ENCODE measurements at places on chromosomes 3 and 15.

DNA sequence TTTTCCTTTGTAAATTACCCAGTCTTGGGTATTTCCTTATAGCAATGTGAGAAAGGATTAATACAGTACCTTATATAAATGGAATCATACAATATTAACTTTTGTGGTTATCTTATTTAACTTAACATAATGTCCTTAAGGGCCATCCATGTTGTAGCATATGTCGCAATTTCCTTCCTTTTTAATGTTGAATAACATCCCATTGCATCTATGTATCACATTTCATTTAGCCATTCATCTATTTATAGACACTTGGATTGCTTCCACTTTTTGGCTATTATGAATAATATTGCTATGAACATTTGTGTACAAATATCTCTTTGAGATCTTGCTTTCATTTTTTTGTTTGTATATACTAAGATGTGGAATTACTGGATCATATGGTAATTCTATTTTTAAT is 342.2 kb downstream of the PDCD6IP start:
- no peak for ATAC-seq

GRCh38 chr3:73604451-73604850 is 20.3 kb downstream of the PDZRN3 start:
- no peak for ATAC-seq

DNA sequence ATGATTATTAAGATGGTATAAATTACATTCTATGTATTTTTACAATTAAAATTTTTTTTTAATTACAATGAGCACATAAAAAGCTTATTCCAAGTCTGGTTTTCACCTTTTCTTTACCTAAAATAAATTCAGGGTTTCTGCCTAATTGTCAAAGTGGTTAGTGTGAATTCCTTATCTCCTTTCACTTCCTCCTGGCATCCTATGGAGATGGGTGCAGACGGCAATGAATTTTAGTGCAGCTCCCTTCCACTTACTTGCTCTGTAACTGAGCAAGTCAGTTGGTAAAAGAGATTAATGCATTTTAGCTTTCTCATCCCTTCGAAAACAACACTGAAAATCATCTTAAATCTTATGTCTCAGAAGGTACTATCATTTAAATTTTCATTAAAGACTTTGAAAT is 13.1 kb downstream of the HDGFL3 start:
- ATAC-seq = no peak

GRCh38 chr3:72095521-72095920 is 310.6 kb upstream of the PROK2 start:
- ATAC-seq = no peak

- no peak for ATAC-seq
Observed at GRCh38 chr3:126147932-126148683, 32.3 kb downstream of the ALDH1L1 start.

- ATAC-seq = no peak
Observed at GRCh38 chr3:152120601-152121269, 148.0 kb upstream of the MBNL1 start.

GRCh38 chr3:86948822-86949221 is 42.1 kb downstream of the VGLL3 start:
- ATAC-seq = no peak

GRCh38 chr3:158103887-158104327 is 2.3 kb downstream of the SHOX2 start:
- no peak for ATAC-seq

DNA sequence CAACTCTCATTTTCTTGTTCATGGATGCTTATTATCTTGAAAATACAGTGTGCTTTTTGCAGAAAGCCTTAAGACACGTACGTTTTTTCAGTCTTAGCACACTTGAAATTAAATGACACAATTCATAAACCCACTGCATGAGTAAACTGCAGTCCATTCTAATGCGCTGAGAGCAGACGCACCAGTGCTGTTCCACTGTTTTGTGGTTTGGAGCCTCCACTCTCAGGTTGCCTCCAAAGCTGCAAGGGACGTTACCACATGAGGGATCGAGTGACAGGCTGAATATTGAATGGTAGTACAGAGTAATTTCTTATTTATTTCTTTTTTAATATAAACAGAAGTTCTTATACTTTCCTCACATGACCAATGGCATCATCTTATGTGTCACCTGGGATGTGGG is 12.3 kb downstream of the IQCH start:
- no peak for ATAC-seq

- no peak for ATAC-seq
Observed at GRCh38 chr3:148800414-148800813, 27.2 kb upstream of the CPB1 start.

GRCh38 chr3:188693435-188693834 is 478.3 kb upstream of the TPRG1 start:
- ATAC-seq = no peak

- no peak for ATAC-seq
Observed at GRCh38 chr3:78972617-78973301, 795.0 kb downstream of the ROBO1 start.

- ATAC-seq = no peak
Observed at GRCh38 chr15:66757521-66757920, 55.5 kb downstream of the SMAD6 start.

GRCh38 chr15:29857221-29857789 is 35.0 kb upstream of the TJP1 start:
- ATAC-seq = no peak

DNA sequence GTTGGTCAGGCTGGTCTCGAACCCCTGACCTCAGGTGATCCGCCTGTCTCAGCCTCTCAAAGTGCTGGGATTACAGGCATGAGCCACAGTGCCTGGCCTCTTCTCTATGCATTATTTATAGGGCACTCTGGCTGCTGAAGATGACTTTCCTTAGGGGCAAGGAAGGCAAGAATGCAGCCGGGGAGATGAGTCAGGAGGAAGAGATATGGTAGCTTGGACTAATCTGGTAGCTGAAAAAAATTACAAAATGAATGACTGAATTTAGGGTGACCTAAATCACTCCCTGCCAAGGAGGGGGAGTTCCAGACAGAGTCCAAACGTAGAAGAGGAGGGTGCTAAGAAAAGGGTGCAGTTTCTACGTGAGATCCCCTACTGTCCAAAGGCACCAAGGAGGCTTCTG is 14.2 kb downstream of the RHCG start:
- ATAC-seq = no peak

DNA sequence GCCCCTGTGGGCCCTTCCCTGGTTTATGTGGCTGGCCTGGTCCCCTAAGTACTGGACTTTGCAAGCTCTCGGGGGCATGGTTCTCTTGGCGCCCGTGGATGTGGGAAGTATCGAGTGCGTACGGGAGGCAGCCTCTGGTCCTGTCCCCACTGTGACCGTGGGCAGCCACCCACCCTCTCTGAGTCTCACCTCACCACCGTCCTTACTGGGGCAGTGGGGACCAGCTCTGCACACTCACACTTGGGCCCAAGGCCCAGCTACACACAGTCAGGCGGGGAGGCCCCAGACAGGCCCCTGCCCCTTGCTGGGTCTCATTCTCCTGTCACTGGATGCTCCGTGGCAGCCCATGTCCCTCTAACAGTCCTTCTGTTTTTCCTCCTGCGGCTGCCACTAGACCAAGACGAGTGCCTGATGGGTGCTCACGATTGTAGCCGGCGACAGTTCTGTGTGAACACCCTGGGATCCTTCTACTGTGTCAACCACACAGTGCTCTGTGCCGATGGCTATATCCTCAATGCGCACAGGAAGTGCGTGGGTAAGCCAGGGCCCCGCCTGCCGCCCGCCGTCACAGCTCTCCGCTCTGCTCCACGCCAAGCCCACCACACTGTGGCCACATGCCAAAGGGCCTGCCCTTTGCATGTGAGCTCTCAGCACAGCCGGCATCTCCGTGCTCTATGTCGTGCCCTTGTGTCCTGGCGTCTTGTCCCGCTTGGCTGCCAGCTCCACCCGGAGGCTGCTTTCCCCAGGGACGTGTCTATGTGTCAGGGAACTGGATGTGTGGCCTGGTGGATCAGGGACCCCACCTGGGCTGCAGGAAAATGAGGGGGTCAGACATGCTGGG is 72.7 kb downstream of the FBLN2 start:
- peak; percentile 42 for ATAC-seq

DNA sequence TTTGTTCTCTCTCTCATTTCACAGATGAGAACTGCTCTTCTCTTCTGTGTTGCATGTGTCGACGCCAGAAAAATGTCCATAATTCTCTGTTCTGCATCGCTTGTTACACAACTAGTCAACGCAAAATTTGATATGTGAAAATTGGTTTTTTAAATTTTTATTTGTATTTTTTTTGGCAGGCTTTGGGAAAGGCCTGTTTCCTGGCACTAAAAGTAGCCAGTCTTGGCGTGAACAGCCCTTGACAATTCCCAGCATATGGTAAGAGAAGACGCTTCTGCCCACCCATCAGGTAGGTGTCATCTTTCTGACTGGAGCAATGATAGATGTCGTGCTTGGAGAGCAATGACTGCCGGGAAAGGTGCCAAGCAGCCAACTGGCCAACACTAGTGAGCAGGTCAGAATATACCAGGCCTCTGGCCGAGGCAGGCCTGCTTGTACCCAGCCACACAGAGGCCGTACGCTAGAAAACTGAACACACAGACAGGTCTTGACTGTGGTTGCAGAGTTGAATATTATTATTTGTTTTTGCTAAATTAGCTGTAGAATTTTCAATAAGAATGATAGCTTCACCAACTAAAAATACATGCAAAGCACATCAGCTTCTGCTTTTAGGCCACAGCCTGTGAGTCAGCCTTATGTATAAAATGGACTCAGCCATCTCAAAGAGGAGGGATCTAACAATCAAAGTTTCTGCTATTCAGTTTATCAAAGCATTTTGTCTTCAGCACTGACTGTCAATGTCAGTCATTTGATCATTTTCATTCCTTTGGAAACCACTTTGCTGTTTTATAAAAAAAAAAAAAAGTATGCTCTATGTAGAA is 837.5 kb downstream of the MCTP2 start:
- no peak for ATAC-seq

- ATAC-seq = no peak
Observed at GRCh38 chr15:75361989-75362641, 6.3 kb downstream of the MAN2C1 start.

DNA sequence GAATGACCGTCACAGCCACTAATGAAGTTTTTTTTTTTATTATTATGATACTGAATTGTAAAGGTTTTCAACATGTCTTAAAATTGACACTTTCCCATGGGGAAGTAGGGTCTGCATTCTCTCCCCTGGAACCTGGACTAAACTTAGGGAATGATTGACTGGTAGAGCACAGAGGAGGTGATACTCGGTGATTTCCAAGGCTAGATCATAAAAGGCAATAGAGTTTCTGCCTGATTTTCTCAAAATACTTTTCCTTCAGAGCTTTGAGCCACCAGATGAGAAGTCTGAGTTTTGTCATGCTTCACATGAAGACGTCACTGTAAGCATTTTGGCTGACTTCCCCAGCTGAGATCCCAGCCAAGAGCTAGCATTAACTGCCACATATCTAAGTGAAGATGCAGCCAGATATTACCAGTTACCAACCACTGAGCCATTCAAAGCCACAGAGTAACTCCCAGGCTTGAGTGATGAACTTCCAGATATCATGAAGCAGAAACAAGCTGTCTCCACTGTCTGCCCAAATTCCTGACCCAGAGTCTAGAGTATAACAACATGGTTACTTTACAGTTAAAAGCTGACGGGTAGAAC is 105.8 kb downstream of the LSAMP start:
- ATAC-seq = no peak

- ATAC-seq = no peak
Observed at GRCh38 chr15:77048135-77048876, 22.6 kb downstream of the TSPAN3 start.

- ATAC-seq = no peak
Observed at GRCh38 chr15:42199126-42199525, 9.0 kb downstream of the VPS39 start.

DNA sequence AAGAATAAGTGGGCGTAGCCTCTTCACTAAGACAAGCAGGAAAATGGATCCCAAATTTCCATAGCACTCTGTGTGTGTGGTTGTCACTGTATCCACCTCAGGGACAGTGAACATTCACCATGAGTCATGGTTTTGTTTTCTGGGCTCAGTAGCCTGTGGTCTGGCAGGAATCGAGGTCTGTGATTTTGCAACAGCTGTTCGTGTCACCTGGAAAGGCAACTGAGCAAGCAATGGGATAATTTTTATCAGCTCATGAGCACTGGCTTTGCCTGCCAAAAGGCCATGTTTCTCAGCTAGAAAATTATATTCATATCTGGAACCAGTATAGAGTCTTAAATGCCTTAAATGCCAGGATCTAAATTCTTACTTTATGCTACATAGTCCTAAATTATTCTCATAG is 60.9 kb downstream of the STRIT1 start:
- no peak for ATAC-seq

GRCh38 chr15:75156326-75157215 is 45.1 kb upstream of the C15orf39 start:
- ATAC-seq = no peak

All from activated T-helper 17 cell treated with anti-CD3 and anti-CD28 coated beads, Interleukin-2, amount 50 U/mL, for 72 hours (primary cell).